Fibroblast of lung (primary cell): ENCODE measurements at places on chromosomes 7 and 10. TPM values are rescaled to one million over a fixed set of nuclear protein-coding genes. Genes with fewer than 3 reads are reported as not detected.
A peak's percentile ranks its signal among the peaks of the same experiment; 100 is the strongest.

DNA sequence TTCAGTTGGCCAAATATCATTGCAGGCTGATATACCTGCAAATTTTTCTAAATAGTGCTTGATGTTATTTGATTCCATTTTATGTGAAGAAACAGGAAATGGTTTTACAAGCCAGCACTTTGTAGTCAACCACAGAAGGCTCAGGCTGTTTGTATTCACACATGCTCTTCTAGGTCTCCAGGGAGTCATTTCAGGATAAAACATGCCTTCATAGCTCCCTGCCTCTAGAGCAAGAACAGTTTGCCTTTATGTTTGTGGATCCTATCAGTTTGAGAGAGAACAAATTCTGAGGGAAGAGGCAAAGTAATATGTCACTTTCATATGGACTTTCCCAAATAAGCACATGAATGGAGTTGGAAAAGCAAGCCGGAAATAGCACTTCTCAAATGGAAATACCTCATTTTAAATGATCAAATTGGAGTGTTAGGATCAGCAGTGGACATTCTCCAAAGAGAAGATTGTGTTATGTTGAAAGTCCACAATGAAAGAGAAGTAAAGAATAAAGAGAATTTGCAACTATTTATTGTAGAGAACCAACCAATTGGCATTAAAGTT is 277.6 kb downstream of the KCND2 start:
- DNase-seq, result peak; percentile 45

Gene RAMP3
- under 0.01 and 0.17 TPM in 2 replicates for total RNA-seq

GRCh38 chr7:93043385-93043985 is 74.3 kb downstream of the SAMD9 start:
- peak; percentile 73 for DNase-seq

- peak; percentile 94 for DNase-seq
Measured at GRCh38 chr10:17348501-17349349, 105.7 kb downstream of the ST8SIA6 start.

DNA sequence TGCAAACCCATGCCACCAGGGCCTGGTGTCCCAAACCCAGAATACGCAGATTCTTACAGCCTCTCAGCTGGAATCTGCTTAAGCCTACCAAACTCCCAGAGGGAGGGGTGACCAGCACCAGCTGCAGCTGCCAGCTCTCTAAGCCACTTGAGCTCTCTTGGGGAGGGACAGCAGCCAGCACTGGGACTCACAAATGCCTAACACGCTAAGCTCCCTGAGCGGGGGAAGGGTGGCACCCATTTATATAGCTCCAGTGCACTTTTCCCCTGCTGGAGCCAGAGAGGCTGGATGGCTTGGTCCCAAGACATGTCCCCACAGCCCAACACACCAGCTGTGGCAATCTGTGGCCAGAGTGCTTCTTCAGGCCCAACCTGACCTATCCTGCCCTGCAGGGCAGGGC is 326.8 kb upstream of the NRG3 start:
- DNase-seq, result no peak

Gene CCDC3
- 0.26 and 0.33 TPM in 2 replicates for total RNA-seq

- DNase-seq, result peak; percentile 97
Measured at GRCh38 chr10:126013489-126014281, 117.3 kb downstream of the FANK1 start.

Gene LIPK
- not detected in 2 replicates for total RNA-seq

Gene EPO
- not detected in 2 replicates for total RNA-seq

DNA sequence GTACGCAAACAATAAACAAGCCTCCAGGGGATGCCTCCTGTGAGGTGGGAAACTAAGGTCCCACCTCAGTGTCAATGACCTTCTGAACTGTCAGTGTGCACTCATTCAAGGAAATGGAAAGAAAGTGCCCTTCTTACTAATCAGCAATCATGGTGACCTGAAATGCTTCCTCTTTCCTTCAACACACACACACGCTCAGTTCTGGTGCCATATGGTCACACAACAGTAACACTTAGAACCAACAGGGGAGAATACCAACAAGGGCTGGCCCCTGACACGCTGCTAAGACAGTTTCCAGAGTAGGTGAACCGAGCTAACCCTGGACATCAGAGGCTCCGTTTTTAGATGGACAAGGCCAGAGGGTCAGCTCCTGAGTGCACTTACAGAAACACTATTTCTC is 42.1 kb upstream of the EFCAB10 start:
- DNase-seq, result no peak

DNA sequence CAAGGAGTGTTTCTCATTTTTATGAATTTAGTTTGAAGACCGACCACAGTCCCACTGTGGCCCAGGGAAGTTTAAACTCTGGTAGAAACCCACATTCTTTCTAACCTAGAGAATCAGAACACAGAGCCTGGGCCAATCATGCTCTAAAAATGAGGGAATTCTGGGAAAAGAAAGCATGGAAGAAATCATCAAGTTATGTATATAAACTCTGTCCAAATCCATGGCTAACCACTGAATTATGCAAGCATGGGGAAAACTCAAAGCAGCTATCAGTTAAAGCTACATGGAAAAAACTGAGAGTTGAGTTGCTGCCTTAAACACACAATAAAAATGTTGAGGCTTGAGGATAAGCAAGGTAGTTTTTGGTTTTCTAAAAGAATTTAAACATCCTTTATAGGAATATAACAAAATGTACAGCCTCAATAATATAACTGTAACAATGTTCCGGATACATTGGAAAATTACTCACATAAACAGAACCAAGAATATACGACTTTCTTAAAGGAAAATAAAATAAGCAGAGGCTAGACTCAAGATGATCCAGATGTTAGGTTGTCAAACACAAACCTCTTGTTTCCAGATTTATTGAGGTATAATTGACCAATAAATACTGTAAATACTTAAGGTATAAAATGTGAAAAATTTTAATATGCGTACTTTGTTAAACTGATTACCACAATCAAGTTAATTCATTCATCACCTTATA is 311.2 kb upstream of the GNAI1 start:
- DNase-seq, result peak; percentile 23

Gene PMS2
- total RNA-seq, result 28.0 and 28.1 TPM in 2 replicates

Gene RHBDD2
- total RNA-seq, result 10.8 and 16.7 TPM in 2 replicates

- no peak for DNase-seq
Measured at GRCh38 chr7:33127085-33127484, 2.3 kb upstream of the BBS9 start.

- DNase-seq, result no peak
Measured at GRCh38 chr7:5393748-5394147, 29.9 kb downstream of the TNRC18 start.

Gene BMPER
- total RNA-seq, result 12.2 and 28.2 TPM in 2 replicates

GRCh38 chr7:155448632-155449007 is 9.3 kb upstream of the EN2 start:
- DNase-seq, result no peak

Gene CYP2C19
- not detected in 2 replicates for total RNA-seq

DNA sequence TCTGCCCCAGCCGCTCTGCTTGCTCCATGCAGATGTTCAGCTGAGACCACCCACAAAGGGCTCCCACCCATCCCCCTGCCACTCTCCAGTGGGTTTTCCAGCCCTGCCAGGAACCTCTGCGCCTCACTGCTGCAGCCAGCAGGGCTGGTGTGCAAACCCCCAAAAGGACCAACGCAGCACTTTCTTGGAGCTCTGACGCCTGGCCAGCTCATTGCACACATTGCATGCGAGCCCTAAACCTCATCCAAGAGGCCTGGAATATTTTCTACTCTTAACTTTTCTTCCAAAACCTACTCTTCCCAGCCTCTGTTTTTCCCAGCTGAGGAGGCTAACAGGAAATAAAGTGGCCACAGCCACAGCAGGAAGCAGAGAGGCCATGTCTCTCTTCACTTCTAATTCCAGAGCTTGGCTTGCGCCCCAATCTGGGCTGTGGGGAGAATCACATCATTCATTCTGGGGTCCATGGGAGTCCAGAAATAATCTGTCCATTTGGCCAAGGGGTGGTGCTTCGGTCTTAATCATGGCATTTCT is 4.6 kb upstream of the FAM170B start:
- DNase-seq, result peak; percentile 71

DNA sequence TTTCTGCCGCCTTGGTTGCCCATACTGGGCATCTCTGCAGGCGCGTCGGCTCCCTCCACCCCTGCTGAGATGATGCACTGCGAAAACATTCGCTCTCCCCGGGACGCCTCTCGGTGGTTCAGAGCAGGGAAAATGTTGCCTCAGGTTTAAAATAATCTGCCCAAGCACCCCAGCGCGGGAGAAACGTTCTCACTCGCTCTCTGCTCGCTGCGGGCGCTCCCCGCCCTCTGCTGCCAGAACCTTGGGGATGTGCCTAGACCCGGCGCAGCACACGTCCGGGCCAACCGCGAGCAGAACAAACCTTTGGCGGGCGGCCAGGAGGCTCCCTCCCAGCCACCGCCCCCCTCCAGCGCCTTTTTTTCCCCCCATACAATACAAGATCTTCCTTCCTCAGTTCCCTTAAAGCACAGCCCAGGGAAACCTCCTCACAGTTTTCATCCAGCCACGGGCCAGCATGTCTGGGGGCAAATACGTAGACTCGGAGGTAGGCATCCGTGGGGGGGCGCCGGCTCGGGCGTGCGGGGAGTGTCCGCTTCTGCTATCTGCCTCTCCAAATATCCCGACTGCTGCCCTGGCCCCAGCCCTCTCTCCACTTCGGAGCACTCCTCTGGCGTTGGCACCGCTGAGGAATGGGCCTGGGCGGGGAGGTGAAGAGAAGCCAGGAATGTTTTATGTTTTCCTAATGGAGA is at the start of gene CAV1:
TSS of gene CAV1 (plus strand) at position 428 of the 689 bp plus-strand sequence. CDS start at position 455, 27 bp downstream.
- peak; percentile 97 for DNase-seq
